Stimulated activated naive CD8-positive, alpha-beta T cell treated with anti-CD3 and anti-CD28 coated beads, Interleukin-15, amount 100 ng/mL, for 72 hours (primary cell): ENCODE measurements at places on chromosomes 16 and 17.

- DNase-seq = no peak
Measured at GRCh38 chr16:12614662-12615278, 188.9 kb downstream of the CPPED1 start.

DNA sequence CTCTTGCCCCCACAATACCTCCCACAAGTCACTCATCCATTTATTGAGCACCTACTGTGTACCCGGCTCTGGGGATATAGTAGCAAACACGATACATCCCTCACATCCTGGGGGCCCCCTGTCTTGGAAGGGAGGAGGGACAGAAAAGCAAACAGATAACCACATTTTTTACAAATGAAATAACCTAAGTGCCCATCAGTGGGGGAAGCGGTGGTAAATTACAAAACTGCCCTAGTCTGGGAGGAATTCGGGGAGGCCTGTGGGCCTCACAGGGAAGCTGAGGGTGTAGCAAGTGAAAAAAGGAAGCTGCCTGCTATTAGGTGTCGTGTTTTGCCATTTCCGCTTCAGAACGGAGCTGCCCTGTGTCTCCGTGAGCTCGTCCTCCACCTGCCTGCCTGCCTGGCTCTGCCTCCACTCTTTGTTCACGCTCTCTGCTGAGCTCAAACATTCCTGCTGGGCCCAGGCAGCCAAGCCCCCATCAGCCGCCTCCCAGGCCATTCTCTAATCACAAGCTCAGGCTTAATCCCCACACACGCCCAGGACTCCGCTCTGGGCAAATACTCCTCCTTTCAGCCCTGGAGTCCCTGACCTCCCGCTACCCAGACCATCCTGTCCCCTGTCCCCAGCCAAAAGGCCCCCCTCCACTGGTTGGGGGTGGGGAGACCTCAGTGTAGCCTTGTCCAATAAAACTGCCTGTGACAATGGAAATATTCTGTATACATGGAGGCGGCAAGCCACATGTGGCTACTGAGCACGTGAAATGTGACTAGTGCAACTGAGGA, 10.2 kb upstream of the SEC14L5 start:
- DNase-seq = no peak

DNA sequence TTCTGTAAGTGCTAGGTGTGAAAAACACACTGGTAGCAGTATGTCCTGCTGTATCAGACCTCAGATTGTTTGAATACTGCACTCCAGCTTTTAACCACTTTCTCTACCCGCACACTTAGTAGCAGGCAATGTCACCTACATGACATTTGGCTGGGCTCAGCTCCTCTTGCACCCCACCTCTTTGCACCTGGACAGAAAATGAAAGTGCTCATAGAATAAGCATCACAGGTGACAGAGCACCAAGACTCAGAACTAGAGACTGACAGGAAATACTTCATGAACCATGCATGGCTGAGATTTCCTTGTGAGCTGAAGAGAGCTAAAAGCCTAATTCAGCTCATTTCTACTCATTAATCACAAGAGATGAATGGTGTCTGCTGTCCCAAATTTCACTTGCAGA, 1014.2 kb upstream of the CDH8 start:
- no peak for DNase-seq

DNA sequence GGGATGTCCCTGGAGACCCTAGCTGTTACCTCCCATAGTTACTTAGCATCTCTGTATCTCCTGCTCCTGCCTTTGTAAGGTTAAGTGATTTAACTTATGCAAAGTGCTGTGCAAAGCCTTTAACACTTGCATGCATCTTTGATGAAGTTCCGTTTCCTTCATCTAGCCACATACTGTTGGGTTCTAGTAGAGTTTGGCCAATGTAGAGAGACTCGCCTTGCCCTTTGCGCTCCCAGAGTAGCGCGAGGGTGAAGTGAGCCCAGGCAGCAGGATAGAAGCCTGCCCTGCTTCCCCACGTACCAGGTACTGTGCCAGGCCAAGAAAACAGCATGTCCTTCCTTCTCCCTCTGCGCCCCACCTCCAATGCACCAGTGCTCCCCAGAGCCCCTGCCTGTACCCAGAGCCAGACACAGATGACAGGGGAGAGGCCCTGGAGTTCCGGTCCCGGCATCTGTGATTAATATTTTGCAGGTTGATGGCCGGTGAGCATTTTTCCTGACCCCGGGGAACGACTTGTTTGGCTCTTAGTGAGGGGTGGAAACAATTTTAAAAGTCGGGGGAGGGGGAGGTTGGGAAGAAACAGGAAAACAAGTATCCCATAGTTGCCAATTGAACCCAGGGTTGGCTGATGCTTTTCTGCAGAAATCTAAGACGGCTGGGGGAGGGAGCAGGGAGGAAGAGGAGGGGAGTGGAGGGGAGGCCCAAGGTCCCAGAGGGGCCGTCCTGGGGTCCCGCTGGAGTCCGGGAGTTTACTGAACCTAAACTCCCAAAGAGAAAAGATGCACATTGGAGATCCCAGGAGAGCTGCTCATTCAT, 13.1 kb upstream of the CDC42EP4 start:
- no peak for DNase-seq

- no peak for DNase-seq
Measured at GRCh38 chr17:10547351-10547750, 2.1 kb downstream of the MYH2 start.

GRCh38 chr17:34709158-34709754, 129.9 kb downstream of the TMEM132E start:
- no peak for DNase-seq

GRCh38 chr16:17166095-17166494, 304.7 kb downstream of the XYLT1 start:
- DNase-seq = no peak

GRCh38 chr17:82876602-82877379, 37.0 kb upstream of the ZNF750 start:
- no peak for DNase-seq

DNA sequence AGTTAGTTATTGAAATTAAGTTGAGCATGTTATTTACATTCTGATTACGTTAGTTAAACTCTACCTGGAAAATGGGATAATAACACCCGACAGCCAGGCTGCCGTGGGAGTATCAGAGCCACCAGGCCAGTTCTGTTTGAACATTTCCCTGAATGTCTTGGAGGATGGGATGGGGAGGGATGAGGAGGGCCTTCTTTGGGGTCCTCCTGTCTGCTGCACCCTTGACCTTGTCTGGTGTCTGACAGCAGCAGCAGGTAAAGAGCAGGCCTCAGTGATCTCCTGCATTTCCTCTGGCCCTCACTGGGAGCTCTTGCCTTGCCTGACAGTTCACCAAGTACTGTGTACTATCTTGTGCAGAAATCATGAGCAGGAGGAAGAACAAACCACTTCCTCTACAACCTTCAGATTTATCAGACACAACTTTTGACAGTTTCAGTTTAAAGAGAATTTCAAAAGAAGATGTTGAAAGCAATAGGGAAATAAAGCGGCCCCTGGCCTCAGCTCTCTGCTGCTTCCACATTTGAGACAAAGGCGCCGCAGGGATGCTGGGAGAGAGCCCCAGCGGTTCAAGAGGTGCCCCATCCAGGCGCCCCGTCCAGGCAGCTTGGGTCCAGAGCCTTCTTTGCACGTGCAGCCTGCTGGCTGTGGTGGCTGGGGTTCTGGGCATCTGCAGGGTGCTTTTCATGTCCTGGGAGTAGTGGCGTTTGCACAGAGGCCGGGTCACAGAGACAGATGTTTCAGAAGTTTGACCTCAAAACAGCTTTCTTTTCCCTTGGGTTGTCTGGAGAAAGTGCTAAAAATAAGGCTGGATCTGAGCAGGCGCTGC, 25.3 kb downstream of the CMIP start:
- no peak for DNase-seq

- DNase-seq = no peak
Measured at GRCh38 chr17:43560461-43561427, 14.6 kb upstream of the ETV4 start.

DNA sequence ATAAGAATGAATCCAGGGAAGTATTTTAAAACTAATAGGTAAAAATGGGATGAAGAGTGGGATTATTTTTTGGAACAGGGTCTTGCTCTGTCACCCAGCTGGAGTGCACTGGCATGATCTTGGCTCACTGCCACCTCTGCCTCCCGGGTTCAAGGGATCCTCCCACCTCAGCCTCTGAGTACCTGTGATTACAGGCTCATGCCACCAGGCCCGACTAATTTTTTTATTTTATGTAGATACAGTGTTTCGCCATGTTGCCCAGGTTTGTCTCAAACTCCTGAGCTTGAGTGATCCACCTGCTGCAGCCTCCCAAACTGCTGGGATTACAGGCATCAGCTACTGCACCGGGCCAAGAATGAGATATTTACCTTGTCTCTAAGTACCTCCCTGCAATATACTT, 22.1 kb downstream of the NSMCE1 start:
- DNase-seq = no peak

DNA sequence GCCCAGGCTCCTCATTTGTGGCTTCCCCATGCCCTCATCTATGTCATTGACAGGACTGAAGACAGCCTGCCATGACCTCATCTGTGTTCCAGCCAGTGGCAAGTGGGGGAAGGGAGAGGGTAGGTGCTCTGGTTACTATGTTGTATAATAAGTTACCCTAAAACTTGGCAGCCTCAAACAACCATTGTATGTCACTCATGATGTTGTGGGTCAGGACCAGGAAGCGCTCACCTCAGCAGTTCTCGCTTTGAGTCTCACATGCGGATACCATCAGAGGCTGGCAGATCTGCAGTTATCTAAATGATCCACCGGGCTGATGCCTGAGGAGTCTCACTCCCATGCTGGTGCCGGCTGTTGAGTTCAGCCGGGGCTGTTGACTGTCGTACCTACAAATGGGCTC, 89.0 kb upstream of the TMEM97 start:
- DNase-seq = peak; percentile 31

DNA sequence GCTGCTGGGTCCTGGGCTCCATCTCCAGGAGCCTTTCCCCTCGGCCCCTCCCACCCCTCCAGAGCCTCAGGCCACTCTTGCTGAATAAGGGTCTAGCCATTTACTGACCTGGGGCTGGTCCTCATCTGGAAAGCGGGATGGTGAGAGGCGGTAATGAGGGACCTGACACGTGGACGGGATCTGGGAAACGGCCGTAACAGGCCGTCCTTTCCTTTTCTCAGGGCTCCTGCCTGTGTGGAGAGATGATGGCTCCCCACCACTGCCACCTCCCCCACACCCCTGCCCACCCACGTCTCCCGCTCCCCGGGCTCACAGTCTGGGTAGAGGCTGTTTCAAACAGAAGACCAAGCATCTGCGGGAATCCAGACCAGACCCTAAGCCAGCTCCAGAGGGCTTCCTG, 20.6 kb upstream of the KCNJ12 start:
- DNase-seq = no peak

GRCh38 chr17:74619077-74619673, 4.4 kb downstream of the CD300E start:
- DNase-seq = no peak

DNA sequence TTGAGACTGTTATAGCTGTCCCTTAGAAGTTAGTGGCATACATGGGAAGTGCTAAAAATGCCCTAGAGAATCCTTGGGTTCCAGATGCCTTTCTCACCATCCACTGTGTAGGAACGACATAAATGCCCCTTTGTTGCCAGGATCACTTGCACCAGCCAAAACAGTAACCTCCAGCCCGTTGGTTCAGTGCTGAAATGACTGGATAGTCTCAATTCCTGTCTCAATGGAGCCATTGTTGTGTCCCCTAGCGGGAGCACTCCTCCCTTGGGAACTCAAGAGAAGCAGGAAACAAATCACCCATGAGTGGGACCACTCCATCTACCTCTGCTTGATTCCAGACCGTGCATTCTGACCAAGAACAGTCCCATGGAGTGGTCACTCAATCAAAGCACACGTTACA, 23.1 kb downstream of the MPHOSPH6 start:
- no peak for DNase-seq

GRCh38 chr16:88318521-88318920, 64.2 kb upstream of the ZNF469 start:
- no peak for DNase-seq

- no peak for DNase-seq
Measured at GRCh38 chr17:42460371-42460770, 1.7 kb downstream of the ATP6V0A1 start.

DNA sequence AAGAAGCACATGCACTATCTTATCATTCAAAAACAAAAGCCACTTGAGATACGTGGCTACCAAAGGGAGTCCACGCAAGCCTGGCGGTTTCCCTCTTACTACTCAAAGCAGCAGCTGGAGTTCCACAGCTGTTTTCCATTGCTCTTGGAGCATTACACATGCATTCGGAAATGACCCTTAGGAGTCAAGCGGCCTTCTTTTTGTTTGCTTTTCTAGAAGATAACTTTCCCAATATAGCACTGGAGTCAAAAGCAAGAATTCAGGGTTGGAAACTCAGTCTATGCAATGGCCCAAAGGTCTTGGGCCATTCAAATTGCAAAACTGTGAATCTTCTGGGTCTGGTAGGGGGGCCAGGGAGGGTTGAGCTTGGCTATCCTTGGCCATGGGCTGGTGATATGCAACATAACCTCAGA, 97.8 kb upstream of the MAF start:
- DNase-seq = no peak

- DNase-seq = no peak
Measured at GRCh38 chr16:24734382-24734781, 4.9 kb downstream of the TNRC6A start.

DNA sequence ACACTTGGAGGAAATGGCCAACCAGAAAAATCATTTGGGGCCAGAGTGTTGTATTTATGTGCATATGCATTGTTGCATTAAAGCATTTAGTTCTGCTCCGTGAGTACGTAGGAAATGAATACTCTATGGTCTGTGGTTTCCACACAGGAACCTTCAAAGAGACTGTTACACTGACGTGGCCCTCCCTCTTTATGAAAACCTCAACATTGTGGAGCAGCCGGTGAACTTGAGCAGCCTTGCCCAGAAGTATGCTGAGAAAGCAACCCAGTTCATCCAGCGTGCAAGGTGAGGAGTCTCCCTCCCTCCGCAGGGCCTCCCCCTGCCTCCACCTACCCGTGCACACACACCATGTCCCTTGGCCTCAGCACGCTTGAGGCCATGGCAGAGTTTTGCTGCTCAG, 65.2 kb downstream of the ARSG start:
- peak; percentile 76 for DNase-seq

GRCh38 chr16:53132406-53132805, 77.6 kb downstream of the CHD9 start:
- no peak for DNase-seq

DNA sequence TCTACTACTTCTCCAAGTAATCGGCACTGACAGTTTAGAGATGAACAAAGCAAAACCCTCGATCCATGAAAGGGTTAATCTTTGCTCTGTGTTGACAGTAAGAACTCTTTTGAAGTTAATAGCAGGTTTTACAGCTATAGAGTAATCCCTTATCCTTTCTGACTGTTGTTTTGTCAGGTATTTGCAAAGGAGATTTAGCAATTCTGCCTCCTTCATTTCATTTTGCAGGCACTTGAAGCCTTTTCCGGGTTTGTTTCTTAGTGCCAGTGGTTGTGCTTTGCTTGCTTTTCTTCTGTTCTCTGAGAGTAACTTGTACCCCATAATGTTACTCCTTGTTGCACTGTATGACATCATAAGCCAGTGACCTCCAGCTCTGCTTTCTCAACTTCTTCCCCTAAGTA, 64.5 kb downstream of the TANGO6 start:
- DNase-seq = no peak

GRCh38 chr16:3963203-3963602, 82.7 kb upstream of the CREBBP start:
- no peak for DNase-seq
